ENCODE measurements at places on chromosomes 11 and 22.
A peak's percentile ranks its signal among the peaks of the same experiment; 100 is the strongest.

GRCh38 chr11:124977006-124977405, 23.0 kb downstream of the CCDC15 start:
- DNase-seq: no peak

DNA sequence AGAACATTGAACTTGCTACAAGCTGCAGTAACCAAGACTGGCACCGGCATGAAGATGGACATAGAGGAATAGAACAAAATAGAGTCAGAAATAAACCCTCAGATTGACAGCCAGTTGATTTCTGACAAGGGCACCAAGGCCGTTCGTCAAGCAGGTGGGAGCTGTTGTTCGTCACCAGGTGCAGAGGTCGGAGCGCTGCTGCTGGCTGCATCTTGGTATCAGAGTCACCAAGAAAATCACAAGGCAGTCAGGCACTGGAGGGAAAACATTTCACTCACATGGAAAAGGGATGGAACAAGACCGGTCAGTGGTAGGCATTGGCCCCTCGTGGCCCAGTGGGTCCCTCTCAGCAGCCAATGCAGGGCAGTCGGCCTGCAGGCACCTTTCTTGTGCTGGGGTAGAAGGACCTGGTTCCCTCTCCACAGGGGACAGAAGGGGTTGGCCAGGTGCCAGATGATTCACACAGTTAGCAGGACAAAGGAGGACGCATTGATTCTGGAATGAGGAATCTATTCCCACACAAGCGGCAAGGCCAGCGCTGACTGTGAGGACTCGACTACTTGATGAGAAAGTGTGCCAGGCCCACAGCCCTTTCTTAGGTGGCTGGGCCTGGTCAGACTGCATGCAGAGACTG, 115.8 kb upstream of the FGF3 start:
- DNase-seq: no peak

DNA sequence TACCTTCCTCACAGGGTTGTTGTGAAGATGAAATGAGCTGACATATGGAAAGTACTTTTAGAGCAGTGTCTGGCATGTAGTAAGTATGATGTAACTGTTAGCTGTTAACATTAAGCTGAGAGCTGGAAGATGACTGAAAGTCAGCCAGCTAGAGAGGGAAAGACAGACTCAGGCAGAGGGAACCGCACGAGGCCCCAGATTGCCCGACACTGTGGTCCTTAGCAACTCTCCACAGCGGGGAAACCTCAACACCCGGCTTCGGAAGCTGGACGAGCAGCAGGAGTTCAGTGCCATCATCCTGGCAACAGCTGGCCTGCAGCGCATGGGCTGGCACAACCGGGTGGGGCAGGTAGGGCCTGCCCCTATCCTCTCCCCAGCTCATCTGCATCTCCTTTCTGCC, 6.5 kb downstream of the HMBS start:
- DNase-seq: no peak

GRCh38 chr22:21020802-21021429, 6.0 kb downstream of the P2RX6 start:
- DNase-seq: no peak

DNA sequence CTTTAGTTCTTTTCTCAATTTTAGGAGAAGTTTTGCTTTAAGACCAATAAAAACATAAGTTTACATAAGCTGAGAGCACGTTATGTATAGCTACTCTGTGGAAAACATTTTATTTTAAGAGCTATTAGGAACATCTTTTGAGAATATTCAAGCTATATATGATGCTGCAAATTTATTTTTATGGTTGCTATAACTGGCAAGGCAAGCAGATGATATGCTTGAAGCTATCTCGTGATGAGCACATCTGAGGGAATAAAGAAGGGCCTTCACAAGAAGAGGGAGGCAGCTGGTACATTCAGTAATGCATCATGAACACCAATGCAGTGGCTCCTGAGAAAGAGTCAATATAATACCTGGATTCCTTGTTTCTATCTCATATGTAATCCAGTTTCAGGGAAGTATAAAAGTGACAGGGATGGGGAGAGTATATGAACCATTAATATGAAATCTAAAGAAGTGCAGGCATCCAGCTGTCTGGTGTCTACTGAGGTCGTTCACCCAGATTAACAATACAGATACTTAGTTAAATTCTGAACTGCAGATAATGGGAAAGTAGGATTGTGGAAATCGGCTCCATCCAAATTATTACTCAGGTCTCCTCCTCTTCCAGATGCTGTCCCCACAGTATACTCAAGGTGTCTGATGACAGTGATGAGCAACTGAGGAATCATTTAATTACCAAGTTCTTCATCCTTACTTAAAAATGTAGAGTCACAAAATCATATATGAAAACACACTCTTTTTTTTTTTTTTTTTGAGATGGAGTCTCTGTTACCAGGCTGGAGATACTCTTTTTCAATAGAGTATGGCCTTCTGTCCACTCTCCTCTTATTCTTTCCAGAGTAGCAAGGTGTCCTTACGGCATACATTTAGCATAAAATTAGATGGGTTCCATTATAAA, 100.4 kb upstream of the SERPIND1 start:
- DNase-seq: no peak

GRCh38 chr22:44261861-44262595, 50.7 kb downstream of the SHISAL1 start:
- DNase-seq: no peak

DNA sequence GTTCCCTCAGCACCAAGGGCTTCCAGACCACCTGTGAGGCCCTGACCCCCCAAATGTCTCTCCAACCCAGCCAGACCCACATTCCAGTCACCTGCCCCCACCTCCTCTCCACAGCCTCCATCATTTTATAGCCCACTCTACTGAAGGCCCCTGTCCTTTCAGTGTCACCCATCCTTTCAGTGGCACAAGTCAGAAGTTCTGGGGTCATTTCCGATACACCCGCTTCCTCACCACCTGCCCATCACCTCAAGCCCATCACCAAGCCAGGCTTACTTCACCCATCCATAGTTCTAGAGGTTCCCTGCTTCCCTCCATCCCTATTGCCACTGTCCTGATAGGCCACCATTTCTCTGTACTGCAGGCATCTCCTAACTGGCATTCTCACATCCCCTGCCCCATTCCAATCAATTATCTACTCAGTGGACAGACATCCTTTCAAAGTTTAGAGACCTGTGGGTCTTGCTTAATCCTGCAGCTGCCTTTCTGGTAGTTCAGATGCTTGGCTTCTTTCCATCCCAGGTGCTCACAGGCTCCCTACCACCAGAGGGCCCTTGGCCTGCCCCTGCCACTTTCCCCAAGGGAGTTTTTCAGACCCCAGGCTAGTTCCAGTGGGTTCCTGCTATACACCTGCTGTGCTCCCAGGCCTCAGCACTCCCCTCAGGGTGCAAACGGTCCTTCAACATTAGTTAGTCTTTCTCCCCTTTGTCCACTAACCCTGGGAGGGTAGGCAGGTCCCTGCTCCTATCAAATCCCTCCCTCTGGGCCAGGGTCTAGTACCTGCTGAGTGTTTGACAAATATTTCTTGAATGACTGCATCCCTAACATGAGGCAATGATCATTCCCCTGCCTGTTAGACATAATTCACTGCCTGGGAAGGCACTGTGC, 7.6 kb downstream of the KCNQ1OT1 start:
- DNase-seq: no peak

- peak; percentile 94 for DNase-seq
Observed at GRCh38 chr11:70423523-70424505, 25.5 kb downstream of the CTTN start.

DNA sequence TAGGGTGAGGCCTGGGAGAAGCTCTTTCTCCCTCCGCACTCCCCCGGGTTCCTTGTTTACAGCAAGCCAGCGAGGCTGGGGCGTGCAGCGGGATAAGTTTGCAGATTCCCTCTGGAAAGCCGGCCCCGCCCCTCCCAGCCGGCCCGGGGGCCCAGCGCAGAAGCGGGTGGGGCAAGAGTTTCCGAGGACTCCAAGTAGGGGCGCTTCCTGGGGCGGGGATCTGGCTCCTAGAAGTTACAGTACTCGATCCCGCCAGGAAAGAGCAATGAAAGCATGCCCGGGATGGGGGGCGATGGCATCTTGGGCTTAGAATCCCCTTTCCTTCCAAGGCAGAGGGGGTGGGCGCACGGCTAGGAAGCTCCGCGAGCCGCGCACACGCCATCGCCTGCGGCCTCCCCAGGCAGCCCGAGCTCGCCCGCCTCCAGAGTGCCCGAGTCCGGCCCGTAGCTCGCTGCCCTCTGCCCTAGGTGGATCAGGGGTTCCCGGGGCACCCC, 385 bp downstream of the TST start:
- peak; percentile 8 for DNase-seq

Measured in HFFc6 (cell line).